Fibroblast of the aortic adventitia (primary cell): ENCODE measurements at places on chromosomes 1 and 21. TPM values are rescaled to one million over a fixed set of nuclear protein-coding genes. Genes with fewer than 3 reads are reported as not detected.

The LRRC38 gene
- total RNA-seq, result not detected in 2 replicates

The FHAD1 gene
- total RNA-seq, result 0.63 and 0.74 TPM in 2 replicates

DNA sequence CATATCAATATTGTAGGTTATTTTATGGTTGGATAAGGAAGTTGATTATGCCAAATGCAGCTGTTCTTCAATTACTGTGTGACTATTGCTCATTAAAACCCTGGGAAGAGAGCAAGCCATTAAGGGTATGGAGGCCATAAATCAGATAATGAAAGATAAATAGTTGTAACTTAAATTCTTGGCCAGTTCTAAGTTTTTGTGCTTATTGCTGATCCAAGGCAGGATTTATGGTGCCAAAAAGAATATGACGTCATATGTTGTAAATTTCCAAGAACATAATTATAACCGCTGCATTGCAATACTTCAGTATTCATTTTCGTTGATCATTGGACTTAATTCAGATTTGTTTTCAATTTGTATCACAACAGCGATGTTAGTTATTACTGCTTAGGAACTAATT, 211.6 kb downstream of the LRRC40 start:
- peak; percentile 44 for DNase-seq

GRCh38 chr21:39386194-39386593, 37.3 kb upstream of the HMGN1 start:
- peak; percentile 43 for DNase-seq

DNA sequence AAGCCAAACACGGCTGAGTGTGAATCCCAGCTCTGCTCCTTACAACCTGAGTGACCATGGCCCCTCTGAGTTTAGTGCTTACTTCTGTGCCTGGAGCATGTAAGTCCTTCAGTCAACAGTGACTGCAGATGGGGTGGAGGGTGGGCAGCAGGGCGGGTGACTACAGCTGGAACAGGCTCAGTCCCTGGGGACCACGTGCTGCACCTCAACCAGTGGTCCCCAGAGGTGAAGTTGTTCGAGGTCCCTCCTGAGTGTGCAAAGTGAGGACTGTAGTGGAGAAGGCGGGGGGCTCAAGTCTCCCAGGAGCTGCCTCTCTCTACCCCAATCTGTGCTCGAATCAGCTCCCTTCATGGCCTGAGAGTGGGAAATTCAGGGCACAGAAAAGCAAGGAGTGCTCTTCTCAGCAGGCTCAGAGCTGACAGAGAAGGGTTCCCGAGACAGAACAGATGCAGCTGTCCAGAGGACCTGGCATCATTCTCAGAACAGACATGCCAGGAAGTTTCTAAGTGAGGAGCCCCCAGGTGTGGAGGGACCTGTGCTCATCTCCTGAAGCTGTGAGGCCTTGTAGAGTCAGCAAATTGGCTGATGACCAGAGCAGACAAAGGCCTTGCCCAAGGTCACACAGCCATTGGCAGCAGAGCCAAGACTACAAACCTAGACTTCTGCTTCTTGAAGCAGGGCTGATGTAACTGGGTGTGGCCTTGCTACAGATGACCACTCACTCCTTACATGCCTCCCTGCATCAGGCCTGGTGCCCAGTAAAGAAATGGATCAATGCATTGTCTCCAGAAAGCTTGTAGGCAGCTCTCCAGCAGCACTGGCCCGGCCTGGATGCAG, 61.7 kb upstream of the EDN2 start:
- DNase-seq, result peak; percentile 88

DNA sequence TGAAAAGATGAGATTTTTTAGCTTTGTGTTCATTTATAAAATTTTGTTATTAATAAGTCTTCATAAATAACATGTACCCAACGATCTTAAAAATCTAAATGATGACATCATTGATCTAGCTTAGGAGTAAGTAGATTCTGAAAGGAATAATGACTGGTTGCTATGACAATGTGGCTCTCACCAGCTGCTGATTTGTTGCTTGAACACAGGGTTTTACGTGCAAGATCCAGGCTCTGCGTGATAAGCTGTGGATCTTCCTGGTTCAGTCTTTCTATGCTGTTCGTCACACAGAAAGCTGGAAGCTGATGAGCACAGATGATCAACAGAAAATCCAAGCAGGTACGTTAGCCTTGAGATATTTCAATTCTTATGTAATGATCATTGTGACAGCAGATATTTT, 49.1 kb upstream of the C1orf146 start:
- DNase-seq, result no peak

GRCh38 chr21:42395302-42395701, 550 bp downstream of the TMPRSS3 start:
- DNase-seq, result no peak

- DNase-seq, result no peak
Measured at GRCh38 chr1:3270403-3271245, 183.8 kb upstream of the ARHGEF16 start.

DNA sequence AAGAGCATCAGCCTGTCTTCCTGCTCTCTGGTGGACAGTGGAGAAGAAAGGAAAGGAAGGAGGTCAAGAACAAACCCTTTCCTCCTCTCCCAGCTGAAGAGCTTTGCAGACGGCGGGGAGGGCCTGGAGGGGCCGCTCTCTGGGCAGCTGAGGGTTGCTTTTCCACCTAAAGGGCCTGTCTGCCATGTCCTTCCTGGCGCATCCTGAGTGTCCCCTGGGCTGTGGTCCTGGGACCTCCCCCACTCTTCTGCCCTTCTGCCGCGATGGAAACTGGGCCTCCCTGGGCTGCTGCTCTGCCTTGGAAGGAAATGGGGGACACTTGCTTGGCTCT, 107.0 kb downstream of the ETS2 start:
- DNase-seq, result no peak

- DNase-seq, result no peak
Measured at GRCh38 chr1:22080191-22080590, 27.7 kb downstream of the CDC42 start.

GRCh38 chr1:235207209-235207565, 46.1 kb upstream of the RBM34 start:
- DNase-seq, result no peak

GRCh38 chr1:53145942-53146708, 3.7 kb upstream of the SLC1A7 start:
- peak; percentile 100 for DNase-seq
